ENCODE measurements at places on chromosomes 2 and 18.

DNA sequence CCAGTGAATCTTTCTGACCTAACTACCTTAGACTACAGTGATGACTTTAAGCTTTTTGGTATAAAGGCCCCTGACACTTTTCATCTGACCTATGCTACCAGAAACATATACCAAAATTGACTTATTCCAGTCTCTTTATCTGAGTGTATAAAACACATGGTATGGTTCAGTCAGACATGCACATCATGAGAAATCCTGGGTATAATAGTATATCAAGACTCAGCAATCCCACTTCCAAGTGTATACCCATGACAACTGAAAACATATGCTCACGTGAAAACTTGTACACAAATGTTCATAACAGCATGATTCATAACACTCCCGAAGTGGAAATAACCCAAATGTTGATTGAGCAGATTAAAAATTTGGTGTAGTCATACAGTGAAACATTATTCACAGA lies 70.0 kb upstream of the RPRM start:
- DNase-seq, result no peak

- no peak for DNase-seq
Observed at GRCh38 chr2:17171446-17172049, 346.7 kb downstream of the RAD51AP2 start.

GRCh38 chr18:26550998-26551694 lies 2.8 kb upstream of the KCTD1 start:
- DNase-seq, result no peak

DNA sequence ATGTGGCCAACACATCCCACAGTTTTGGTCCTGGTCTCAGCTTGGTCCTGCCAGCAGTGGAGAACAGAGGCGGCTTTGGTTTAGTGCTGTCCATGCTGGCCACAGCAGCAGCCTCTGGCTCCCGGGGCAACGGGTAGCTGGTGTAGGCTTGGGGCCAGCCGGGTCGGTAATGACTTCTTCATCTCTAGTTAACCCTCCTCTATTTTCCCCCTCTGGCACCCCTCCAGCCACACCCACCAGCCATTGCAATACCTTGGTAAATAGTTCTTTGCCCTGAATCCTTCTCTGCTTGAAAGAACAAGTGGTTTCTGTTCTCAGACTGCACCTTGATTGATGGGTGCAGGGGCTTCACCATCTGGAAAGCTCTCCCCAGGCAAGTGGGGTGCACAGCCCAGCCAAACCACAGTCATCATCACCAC lies 31.7 kb upstream of the ZNF396 start:
- DNase-seq, result no peak

DNA sequence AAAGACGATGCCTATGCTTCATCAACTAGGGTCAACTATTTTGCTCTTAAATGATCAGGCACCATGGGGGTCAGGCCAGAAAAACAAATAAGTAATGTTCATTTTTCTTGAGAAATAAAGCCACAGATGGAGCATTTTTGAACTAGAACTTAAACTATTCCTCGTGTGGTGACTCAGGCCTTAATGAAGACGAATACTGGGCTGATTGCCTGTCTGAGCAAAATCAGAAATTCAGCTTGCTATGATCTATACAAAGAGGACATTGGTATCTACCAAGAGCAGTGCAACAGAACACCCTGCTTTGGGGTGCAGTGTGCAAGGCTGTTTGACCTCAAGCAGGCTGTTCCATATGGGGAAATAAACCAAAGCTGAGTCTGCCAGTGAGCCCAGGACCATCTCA lies 176.0 kb downstream of the NRP2 start:
- no peak for DNase-seq

DNA sequence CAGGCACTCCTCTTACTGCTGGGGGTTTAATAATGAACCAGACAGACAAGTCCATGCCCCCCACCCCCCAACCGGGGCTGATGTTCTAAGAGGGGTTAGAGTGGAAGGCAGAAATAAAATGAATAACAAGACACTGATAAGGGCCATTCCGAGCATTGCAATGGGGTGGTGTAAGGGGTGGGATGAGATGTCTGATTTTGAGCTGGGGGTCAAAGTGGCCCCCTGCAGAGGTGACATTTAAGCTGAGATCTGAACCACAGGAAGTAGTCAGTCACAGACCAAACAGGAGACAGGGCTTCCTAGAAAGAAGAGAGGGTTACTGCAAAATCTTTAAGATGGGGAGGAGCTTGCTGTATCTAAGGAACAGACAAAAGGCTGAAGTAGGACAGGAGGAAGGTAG lies 180.6 kb upstream of the SH3BP4 start:
- no peak for DNase-seq

GRCh38 chr2:3857576-3857975 lies 154.2 kb downstream of the DCDC2C start:
- no peak for DNase-seq

- no peak for DNase-seq
Observed at GRCh38 chr18:2653467-2653866, 2.1 kb upstream of the SMCHD1 start.

GRCh38 chr18:29418136-29418535 lies 1241.2 kb upstream of the CDH2 start:
- no peak for DNase-seq

GRCh38 chr2:144596073-144596871 lies 76.4 kb upstream of the ZEB2 start:
- no peak for DNase-seq

DNA sequence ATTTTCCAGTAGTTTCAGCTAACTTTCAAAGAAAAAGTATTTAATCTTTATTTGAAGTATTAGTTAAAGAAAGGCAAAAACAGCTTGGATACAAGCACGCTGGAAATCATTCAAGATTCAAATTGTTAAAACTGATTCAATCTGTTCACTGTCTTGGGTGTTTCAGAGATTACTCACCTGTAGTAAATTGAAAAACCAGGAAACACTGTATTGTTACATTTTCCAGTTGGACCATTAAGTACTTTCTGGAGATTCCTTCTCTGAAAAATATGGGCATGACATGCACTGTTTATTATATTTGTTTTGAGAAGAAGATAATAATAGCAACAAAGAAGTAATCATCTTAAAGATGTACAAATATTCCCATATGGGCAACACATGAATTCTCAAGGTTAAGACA lies 196.1 kb downstream of the UBE2E3 start:
- DNase-seq, result no peak

DNA sequence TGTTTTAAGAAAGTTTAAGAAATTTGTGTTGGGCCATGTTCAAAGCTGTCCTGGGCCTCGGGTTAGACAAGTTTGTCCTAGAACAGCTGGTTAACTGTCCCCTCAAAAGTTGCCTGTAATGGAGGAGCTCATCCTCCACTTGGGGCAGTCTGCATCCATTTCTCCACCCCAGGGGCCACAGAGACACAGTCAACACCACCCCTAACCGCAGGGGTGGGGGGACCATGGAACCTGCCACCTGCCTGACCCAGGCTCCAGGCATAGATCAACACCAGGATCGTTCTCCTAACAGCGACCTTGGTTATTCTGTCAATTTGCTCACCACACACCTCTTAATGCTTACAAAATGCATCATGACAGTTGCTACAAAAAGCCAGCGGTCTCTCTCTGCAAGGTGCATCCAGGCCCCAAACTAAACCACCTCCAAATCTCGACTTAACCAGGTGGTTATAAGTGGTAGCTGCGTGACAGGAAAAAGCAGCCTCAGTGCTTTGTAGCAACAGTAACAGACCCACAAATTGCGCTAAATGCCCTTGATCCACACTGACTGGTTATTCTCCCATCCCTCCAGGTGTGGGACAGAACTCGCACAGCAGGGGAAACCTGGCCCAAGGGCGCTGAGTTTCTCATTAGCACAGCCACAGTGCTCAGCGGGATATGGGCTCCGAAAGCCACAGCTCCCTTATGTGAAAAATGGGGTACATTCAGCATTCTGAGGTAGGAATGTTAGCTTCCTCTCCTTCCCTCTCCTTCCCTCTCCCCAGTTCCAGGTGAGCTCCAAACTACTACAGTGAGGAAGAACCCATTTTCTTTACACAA lies 48.0 kb downstream of the HDLBP start:
- no peak for DNase-seq

GRCh38 chr2:207149249-207150213 lies 16.2 kb downstream of the KLF7 start:
- DNase-seq, result no peak

GRCh38 chr2:197992482-197993133 lies 188.2 kb downstream of the PLCL1 start:
- DNase-seq, result no peak

DNA sequence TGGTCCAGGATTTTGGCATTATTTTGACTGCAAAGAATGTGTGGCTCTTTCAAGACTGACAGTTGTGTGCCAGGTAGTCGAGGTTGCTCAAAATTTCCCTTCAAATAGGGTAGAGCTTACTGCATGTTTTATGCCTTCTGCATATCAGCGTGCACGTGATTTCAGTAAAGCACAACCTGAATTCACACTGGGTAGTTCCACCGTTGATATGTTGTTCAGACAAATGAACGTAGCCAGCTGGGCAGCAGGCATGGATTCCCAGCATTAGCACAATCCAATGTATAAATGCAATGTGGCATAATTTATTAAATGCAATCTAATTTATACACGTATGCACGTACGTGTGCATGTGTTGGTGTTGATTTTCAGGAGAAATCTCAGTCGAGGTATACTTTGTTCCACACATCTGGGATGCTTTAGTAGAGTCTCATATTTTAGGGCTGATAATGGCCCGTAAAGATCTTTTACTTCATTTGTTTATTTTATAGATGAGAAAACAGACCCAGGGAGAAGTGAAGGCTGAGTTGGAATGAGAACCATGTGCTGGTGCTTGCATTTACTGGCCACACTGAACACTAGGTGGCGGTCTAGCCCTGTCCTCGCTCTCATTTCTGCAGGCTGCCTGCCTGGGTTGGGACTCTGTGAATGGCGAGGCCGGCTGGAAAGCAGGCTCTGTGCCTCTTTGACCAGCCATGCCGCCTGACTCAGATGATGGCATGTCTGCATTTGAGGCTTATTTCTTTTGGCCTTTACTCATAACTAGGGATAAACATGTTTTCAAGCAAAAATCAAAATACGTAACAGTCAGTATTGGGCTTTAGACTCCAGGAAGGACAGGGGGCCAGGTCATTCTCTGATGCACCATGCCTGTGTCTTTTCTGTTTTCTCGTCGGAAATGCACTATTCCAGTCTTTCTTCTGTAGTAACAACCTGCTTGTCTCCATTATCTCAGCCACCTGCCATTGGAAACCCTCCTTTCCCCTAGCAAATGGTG lies 120.4 kb downstream of the RNF144A start:
- DNase-seq, result no peak

DNA sequence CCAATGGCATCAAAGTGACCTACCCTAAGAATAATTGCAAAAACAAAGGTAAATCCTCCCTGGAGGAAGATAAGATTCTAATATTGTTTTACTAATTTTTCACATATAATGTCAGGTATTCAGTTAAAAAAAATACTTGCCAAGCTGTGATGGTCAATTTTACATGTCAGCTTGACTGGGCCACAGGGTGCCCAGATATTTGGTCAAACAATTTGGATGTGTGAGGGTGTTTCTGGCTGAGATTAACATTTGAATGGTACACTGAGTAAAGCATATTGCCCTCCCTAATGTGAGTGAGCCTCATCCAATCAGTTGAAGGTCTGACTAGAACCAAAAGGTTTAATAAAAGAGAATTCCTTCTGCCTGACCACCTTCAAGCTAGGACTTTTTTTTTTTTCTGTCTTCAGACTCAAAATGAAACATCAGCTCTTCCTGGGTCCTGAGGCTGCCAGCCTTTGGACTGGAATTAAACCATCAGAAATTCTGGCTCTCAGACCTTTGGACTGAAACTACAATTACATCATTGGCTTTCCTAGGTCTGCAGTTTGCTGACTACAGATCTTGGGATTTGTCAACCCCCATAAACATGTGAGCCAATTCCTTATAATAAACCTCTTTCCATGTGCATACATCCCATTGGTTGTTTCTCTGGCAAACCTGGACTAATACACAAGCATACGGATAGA lies 65.4 kb downstream of the LDAH start:
- DNase-seq, result no peak

- DNase-seq, result no peak
Observed at GRCh38 chr18:62438402-62438801, 84.4 kb upstream of the ZCCHC2 start.

DNA sequence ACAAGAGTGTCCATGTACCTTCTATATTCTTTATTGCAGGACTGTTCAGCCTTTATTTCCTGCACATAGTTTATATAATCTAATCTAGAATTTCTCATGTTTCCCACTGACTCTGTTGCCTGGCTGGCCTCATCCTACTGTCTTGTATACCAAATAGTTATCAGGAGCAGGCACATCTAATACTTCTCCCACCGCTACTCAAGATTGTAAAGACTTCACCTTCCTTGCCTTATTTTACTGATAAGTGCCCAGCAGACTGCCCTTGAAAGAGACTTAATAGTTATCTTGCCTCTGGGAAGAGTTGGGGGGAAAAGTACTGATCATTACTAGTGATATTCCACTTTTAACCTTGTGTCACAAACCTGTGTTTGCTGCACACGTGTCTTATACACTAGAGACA lies 26.1 kb upstream of the AAK1 start:
- no peak for DNase-seq

DNA sequence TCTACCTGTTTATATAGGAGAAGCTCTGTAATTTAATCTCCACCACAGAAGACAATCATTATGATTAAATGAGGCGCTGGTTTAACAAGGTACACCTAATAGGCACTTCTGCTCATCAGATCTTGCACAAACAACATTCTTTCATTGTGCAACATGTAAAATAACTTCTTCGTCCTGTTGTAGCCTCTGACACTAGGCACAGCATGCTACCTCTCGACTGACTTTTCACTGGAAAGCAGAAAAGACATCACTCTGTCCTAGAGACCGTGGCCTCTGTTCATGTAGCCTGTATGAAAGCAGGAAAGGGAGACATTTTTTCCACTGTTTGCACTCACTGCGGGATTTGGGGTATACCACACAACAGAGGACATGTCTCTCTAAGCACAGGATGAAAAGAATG lies 316.5 kb downstream of the IRS1 start:
- DNase-seq, result no peak

DNA sequence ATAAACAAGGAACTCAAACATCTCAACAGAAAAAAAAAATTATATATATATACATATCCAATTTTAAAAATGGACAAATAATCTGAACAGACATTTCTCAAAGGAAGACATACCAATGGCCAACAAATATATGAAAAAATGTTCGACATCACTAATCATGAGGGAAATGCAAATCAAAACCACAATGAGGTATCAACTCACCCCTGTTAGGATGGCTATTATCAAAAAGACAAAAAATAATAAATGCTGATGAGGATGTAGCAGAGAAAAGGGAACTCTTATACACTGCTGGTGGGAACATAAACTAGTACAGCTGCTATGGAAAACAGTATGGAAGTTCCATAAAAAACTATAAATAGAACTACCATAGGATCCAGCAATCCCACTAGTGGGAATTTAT lies 46.1 kb downstream of the CLASP1 start:
- no peak for DNase-seq

- no peak for DNase-seq
Observed at GRCh38 chr2:128329607-128330006, 10.9 kb upstream of the HS6ST1 start.
